Ecto neural progenitor cell (in vitro differentiated cells): ENCODE measurements at places on chromosomes 12 and 14.

- DNase-seq = no peak
Observed at GRCh38 chr14:98177551-98177950, 1094.4 kb downstream of the BCL11B start.

DNA sequence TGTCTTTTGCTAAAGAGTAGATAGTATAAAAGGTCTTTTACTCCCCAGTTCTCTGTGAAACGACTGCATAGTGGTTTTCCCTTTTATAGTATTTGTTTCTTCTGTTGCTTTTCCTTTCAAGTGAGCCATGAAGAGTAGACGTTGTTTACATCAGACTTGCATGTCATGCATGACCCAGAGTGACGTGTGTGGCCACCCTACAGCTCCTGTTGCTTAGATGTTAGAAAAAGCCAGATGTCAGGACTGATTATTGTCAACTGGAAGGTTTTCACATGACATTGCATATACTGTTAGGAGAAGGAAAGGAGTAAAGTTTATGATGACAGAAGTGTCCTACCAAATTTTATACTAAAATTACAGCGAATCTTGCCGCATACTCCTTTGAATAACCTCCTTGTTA, 1.3 kb upstream of the RD3L start:
- DNase-seq = no peak

DNA sequence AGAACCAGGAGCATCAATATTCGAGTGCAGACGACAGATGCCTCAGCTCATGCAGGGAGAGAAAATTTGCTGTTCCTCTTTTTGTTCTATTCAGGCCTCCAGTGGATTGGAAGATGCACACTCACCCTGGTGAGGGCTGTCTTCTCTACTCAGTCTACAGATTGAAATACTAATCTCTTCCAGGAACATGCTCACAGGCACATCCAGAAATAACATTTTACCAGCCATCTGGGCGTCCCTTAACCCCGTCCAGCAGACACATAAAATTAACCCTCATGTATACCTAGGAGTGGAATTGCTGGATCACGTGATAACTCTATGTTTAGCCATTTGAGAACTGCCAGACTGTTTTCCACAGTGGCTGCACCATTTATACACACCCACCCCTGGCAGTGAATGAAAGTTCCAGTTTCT, 4.5 kb upstream of the OAS2 start:
- DNase-seq = no peak

- no peak for DNase-seq
Observed at GRCh38 chr14:22552827-22553076, 36.3 kb downstream of the DAD1 start.

- DNase-seq = no peak
Observed at GRCh38 chr14:35383569-35384454, 20.7 kb downstream of the NFKBIA start.

GRCh38 chr12:88496891-88497371, 83.3 kb downstream of the KITLG start:
- no peak for DNase-seq

DNA sequence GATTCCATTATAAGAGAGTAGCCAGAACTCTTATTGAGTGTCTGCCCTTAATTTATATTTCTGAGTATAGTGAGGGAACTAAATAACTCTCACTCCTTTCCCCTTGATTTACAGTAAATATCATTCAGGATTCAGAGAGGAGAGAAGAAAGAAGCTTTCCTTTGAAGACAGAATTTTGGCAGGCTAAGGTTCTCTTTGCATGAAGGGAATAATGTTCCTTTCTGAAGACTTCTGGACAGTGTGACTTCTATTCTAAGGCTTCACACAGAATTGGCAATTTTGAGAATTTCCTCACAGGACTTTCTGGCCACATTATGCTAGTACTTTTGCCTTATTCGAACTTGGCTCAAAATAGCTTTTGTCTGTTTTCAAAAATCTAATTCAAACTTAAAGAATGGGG, 352.2 kb upstream of the FBXO33 start:
- no peak for DNase-seq

DNA sequence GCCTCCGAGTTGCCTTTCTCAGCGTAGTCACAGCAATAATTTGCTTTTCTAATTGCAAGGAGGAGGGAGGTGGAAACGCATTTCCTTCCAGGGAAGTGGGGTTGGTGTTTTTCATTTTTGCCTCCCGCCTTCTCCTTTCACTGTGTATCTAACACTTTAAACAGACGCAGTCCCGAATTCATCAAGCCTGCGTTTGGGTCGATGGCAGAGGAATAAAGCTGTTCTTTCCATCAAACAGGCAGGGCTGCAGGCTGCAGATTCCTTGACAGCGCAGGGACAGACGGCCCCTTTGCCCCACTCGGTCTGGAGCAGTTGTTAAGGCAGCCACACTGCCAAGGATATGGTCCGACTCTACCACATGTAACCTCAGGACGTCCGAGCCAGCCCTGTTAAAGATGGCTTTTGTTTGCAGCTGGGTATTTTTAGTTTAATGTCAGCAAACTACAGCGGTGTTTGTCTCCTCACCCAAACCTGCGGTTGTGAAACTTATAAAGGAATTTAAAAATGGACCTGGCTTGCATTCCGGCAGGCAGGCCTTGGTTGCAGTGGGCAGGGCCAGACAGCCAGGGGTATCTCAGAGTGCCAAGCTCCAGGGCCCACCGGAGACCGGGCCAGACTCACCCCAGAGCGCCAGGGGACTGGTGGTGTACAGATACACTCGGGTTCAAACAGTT, 2.1 kb downstream of the CHST11 start:
- DNase-seq = no peak

- DNase-seq = peak; percentile 93
Observed at GRCh38 chr12:49673446-49674317, 33.5 kb downstream of the FMNL3 start.

GRCh38 chr12:16622338-16622737, 16.4 kb upstream of the LMO3 start:
- DNase-seq = no peak

- no peak for DNase-seq
Observed at GRCh38 chr14:85444635-85445034, 85.3 kb upstream of the FLRT2 start.

DNA sequence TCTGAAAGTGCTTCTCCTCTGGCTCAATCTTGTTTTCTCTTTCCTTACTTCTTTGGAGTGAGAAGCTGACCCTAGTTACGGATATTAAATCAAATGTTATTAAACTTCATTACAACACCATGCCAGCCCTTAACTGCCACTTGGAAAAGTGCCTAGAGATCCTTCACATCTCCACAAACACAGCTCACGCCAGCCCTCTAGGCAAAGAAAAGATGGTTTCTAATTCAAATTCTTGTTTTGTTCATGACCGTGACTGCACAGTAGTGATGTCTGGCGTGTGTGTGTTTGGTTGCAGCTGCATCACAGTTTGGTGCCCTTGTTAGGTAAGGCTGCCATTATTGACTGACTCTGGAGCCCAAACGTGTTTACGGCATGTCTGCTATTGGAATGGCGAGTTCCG, 113.0 kb downstream of the BEGAIN start:
- DNase-seq = no peak

GRCh38 chr14:46259536-46259935, 392.0 kb downstream of the RPL10L start:
- peak; percentile 54 for DNase-seq

- no peak for DNase-seq
Observed at GRCh38 chr12:50198829-50199228, 31.7 kb upstream of the CERS5 start.

DNA sequence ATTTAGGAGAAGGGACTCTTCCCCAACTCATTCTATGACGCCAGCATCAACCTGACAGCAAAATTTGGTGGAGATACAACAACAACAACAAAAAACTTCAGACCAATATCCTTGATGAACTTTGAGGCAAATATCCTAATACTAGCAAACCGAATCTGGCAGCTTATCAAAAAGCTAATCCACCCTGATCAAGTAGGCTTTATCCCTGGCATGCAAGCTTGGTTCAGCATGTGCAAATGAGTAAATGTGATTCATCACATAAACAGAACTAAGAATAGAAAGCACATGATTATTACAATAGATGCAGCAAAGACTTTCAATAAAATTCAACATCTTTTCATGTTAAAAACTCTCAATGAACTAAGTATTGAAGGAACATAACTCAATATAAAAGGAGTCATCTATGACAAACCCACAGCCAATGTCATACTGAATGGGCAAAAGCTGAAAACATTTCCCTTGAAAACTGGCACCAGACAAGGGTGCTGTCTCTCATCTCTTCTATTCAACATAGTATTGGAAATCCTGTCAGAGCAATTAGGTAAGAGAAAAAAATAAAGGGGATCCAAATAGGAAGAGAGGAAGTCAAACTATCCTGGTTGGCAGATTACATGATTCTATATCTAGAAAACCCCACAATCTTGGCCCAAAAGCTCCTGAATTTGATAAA, 233.3 kb downstream of the CCDC59 start:
- no peak for DNase-seq

- DNase-seq = no peak
Observed at GRCh38 chr14:101412739-101413138, 148.6 kb upstream of the DIO3 start.

- DNase-seq = no peak
Observed at GRCh38 chr12:114901316-114901715, 217.3 kb upstream of the TBX3 start.

DNA sequence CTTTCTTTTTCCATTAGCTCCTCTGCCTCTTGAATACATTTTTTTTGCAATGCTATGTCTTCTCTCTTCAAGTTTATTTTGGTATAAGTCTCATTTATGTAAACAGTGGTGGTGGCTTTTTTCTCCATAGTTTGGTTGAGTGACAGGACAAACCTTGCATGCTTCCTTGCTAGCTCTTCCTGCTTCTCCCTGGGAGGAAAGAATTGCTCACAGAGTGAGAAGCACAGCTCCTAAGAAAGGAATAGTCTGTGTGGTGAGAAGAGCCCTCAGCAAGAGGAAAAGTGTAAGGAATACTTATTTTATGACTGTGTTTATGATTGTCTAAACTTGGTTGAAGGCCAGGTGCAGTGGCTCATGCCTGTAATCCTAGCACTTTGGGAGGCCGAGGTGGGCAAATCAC, 11.5 kb downstream of the CCDC175 start:
- no peak for DNase-seq

DNA sequence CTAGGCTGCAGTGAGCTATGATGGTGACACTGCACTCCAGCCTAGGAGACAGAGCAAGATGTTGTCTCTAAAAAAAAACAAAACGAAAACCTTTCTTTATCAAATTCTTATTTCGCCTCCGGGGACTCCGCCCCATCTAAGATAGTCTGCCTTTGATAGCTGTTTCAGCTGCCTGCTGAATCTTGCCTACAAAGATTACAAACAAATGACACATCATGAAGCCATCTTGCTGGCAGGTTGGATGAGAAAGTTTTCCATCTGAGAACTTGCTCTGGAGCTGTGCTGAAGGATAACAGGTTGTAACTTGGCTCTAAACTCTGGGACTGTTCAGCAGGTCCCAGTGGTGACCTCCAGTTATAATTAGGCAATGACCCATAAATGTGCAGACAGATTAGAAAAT, 41.8 kb upstream of the AEBP2 start:
- no peak for DNase-seq

- no peak for DNase-seq
Observed at GRCh38 chr12:9334041-9334692, 126.0 kb upstream of the PZP start.
